IPS DF 6.9 (cell line): ENCODE measurements at places on chromosomes 3 and 15.

GRCh38 chr3:146156666-146157314 is 4.2 kb downstream of the PLOD2 start:
- DNase-seq, result no peak

GRCh38 chr15:36917411-36918267 is 182.7 kb downstream of the MEIS2 start:
- DNase-seq, result no peak

DNA sequence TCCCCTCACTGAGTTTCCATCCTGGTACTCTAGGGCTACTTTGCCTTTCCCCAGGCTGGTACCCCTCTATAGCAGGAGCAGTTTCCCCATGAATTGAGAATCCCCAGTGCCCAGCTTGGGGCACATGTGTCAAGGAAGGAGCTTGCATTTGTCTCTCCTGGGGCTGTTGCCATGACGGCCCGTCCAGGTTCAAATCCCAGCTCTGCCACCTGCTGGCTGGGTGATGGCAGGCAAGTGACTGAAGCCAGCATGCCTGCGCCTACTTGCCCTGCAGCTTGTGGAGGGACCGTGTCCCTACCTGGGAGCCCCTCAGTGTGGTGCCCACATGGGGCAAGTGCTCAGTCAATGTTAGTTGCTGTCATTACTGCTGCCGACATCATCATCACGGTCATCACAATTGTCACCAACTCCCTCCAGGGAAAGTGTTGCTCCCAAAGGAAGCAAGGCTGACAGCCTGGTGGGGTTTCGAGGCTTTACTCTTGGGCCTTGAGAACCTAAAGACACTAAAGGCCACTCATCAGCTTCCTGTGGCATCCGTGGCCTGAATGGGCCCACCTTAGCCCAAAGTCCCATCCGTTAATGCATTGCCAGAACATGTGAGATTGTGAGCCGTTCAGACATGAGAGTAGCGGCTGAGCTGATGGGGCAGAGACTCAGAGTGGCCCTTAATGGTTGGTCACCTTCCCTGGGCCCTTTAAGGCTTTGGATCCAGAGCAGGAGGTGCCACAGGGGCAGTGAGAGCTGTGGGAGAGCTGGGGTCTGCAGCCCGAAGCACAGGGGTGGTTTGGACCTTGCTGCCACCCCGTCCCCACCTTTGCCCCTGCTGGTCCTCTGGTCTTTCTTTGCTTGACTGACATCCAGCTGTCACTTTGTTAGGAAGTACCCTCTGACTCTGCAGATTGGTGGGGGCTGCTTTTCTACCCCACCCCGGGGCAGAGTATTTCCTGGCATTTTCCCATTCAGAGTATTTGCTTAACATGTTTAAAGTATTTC is 144.4 kb downstream of the DNAJB8 start:
- peak; percentile 29 for DNase-seq

DNA sequence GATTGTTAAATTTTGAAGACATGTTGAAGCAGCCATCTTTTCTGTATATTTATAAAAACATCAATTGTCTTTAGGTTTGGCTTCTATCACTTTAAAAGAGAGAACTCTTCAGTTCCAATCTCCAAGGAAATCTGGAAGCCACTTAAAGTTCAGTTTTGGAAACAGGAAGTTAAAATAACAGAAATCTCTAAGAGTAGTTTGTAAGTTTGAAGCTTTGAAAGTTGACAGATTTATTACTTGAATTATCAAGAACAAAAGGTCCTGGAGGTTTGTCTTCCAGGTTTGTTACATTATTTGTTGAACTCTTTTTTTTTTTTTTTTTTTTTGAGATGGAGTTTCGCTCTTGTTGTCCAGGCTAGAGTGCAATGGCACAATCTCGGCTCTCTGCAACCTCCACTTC is 30.0 kb downstream of the RNF111 start:
- no peak for DNase-seq

GRCh38 chr3:194256040-194256945 is 94.8 kb downstream of the CPN2 start:
- DNase-seq, result no peak

DNA sequence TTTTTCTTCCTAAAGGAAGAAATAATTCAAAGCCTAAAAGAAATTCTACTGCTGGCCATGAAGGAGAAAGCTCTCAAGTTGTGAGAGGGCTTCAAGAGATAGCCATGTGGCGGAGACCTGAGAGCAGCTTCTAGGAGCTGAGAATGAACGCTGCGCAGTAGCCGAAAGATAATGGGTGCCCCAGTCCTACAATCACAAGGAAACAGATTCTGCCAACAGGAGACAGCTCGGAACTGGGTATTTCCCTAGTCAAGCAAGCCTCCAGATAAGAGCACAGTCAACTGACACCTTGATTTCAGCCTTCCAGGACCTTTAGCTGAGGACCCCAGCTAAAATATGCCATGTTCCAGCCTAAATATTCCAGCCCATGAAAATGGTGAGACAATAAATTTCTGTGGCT is 824.1 kb downstream of the FHIT start:
- no peak for DNase-seq

- DNase-seq, result no peak
These were observed 25.5 kb downstream of the SETD5 start for GRCh38 chr3:9422712-9423424.

GRCh38 chr15:67777773-67778172 is 47.5 kb upstream of the SKOR1 start:
- DNase-seq, result no peak

DNA sequence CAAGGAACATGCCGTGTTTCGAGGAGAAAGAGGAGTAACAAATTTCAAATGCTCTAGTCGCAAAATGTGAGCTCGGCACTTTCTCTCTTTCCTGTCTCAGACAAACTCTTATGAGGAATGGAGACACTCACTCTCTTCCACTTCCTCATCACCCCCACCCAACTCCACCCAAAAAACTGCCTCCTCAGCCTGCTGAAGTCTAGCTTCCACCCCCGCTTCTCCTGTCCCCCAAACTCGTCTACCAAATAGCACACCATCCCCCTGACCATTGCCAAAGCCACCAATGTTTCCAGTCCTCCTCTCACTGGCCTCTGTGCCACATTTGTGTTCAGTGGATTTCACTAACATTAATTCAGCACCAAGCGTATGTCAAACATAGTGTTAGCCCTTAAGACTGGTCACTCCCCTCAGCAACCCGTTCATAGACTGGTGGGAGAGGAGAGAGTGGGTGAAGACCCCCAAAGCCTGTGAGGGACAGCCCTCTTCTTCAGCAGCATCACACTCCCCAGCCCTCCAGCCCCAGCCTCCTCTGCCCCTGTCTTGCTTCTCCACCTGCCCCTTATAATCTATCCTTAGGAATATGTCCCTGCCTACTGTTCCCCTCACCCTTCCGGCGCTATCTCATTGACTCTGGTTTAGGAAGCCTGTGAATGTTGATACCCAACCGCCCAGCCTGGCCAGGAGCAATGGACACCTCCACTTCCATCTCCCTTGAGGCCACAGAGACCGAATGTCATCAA is 77.3 kb downstream of the FAM174B start:
- DNase-seq, result no peak

- no peak for DNase-seq
These were observed 8.1 kb upstream of the CLDN11 start for GRCh38 chr3:170410428-170411029.

- DNase-seq, result no peak
These were observed 236.2 kb downstream of the ZPLD1 start for GRCh38 chr3:102670986-102671385.

DNA sequence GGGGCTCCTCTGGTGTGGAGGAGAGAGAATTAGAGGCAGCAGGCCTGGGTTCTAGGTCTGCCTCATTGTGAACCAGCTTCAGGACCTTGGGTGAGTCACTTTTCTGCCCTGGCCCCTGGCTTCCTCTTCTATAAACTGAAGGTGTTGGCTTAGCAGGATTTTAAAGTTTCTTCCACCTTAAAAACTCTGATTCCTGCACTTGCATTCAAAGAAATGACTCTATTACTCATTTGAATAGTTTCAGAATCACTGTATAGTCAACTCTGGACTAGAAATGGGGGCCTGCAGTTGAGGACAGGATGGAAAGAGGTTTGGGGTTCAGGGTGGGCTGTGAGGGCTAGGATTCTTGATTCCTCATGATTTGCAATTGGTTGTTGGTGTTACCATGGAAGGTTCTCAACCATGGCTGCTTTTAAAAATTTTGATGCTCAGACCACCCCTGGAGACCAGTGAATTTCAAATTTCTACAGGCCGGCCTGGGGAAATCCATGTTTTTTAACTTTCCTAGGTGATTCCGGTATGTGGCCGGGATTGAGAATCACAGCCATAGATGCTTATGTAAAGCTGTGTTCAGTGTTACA is 19.9 kb downstream of the SMAD3 start:
- no peak for DNase-seq

GRCh38 chr3:119950666-119951325 is 143.5 kb downstream of the GSK3B start:
- no peak for DNase-seq

- no peak for DNase-seq
These were observed 249.5 kb upstream of the EOMES start for GRCh38 chr3:27971600-27971999.

GRCh38 chr3:37833302-37834186 is 28.1 kb upstream of the CTDSPL start:
- no peak for DNase-seq

DNA sequence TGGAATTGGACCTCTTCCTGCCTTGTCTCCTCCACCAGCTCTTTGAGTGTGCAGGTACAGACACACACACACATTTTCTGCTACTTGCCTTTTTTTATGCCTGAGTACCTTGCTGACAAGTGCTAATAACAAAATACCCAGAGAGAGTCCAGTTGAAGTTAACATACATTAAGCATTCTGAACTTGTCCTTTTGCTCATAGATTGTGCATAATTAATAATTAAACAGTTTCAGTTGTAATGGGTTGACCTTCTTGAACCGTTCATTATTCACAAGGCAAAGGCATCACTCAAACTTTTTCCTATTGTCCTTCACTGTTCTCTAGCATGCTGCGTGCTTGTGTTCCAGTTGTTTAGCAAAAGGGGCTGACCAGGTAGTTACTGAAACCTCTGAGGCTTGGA is 59.6 kb upstream of the SKOR1 start:
- no peak for DNase-seq

DNA sequence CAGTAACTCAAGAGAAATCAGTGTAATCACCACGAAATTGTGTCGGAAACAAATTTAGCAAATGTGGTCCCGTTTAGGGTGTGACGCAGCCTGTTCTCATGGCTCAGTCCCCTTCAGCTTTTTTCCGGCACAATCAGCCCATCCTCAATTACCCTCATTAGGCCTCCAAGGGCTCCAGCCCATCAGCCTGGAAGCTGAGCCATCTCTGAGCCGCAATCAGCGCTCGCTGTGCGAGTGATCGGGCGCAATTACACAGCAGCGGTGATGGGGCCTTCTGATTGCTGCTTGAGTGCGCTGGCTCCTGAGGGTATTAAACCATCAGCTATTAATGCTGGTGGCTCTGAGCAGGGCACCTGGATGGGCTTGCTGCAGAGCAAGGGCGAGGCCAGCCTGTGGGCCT is 55.6 kb downstream of the PLXNA1 start:
- DNase-seq, result no peak

DNA sequence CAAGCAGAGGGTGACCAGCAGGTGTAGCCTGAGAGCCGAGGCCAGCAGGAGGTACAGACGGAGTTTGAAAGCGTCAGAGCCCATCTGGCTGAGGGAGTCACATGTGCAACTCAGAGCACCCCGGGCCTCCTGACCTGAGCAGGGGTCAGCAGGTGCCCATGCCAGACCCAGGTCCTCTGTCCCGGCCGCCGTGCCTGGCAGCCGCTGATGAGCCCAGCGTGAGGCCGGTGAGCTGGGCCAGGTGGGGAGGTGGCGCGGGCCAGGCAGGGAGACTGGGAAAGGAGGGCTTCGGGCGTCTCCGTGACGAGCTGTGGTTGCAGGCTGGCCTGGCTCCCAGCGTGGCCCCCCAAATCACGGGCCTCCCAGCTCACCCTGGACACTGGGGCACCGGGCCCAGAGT is 130.9 kb downstream of the CHSY1 start:
- no peak for DNase-seq

DNA sequence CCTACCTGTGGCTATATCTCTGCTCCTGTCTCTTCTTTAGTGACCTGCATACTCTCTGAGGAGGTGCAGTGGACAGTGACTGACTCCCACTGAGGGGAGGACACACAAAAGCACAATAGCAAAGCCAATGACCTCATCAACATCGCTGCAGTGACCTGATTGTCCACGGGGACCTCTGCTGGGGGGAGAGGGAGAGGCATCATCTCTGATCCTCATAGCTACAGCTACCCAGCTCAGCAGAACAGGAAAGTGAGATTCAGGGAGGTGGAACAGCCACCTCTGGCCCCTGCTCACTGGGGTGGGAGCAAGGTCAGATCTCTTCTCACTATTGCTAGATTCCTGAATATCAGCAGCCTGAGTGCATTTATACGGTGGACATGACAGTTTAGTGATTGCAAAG is 179.2 kb downstream of the ATP10A start:
- no peak for DNase-seq

DNA sequence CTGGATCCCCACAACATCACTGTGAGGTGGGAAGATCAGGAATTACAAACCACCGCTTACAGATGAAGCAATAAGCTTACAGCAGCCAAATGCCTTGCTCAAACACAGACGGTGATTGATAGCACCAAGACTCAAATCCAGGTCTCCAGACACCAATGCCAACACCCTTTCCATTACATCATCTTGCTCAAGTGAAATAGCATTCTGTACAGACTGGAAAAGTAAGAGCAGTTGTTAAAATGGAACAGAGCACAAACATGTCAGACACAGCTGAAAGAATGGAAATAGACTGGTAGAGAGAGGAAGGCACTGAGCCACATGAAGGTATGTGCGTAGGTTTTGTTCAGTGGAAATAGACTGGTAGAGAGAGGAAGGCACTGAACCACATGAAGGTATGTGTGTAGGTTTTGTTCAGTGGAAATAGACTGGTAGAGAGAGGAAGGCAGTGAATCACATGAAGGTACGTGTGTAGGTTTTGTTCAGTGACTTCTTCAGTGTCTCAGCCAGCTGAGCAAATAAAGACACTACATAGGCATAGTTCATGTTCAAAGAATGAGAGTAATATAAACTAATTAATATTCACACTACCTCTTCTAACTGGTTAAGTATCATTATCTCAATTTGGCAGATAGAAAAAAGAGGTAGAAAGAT is 15.6 kb downstream of the CLDN1 start:
- DNase-seq, result no peak

DNA sequence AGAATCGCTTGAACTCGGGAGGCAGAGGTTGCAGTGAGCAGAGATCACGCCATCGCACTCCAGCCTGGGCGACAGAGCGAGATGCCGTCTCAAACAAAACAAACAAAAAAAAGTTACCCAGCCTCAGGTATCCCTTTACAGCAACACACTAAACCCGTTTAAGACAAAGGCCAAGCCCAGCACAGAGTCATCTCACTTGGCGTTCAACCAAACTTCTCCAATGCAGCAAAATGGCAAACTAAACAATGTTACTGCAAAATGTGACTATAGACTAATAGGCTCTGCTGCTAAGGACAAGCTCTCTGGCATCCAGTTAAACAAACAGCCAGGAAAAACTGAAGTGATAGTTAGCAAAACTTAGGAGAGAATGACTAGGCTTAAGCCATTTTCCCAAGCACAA is 6.4 kb upstream of the FAM219B start:
- no peak for DNase-seq

- DNase-seq, result no peak
These were observed 104.8 kb downstream of the COL6A6 start for GRCh38 chr3:130621824-130622223.

GRCh38 chr15:68576235-68576892 is 2.4 kb upstream of the CORO2B start:
- DNase-seq, result no peak
